ENCODE measurements at places on chromosomes 13 and 19.

DNA sequence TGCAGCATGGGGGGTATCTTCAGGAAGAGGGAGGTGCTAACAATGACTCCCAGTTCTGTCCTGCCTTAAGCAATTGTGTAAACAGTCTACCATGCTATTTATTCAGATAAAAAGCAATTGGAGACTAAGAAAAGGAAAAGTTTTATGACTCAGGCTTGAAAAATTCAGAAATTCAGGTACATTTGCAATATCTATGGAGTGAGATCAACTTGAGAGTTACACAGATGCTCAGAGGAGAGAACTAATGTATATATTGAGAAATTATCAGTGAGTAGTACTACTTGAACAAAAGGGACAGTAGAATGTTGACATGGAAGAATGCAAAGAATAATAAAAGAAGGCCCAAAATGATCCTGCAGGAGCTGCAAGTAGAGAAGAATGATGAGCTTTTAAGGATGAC is 277.6 kb upstream of the DACH1 start:
- DNase-seq = no peak

- no peak for DNase-seq
Observed at GRCh38 chr19:16069813-16070365, 6.4 kb upstream of the TPM4 start.

- no peak for DNase-seq
Observed at GRCh38 chr19:46210669-46211068, 18.9 kb upstream of the IGFL1 start.

DNA sequence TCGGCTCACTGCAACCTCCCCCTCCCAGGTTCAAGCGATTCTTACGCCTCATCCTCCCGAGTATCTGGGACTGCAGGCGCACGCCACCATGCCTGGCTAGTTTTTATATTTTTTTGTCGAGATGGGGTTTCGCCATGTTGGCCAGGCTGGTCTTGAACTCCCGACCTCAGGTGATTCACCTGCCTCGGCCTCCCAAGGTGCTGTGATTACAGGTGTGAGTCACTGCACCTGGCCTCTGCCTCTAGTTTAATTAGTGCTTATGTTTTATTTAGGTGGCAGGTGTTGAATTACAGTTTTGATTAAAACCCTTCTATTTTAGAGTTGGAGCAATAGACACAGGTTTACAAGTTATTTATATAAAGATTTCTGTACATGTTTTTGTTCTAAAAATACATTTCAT is 42.8 kb downstream of the ATP11A start:
- no peak for DNase-seq

DNA sequence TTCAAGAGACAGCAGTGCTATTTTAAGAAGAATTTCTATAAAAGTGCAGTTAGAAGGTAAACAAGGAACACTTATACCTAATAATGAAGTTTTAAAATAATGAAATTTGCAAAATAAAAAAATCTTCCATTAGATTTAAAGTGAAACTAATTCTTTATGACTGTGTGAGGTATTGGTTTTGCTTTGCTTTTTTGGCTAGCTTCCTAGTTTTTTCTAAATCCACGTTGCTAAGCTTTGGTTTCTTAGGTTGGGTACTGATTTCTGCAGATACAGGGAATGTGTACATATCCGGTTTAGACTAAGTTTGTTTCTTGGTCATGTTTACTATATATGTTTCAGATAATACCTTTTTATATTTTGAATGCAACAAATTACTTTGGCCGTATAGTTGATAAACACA is 59.8 kb downstream of the SLC7A9 start:
- DNase-seq = no peak

- DNase-seq = no peak
Observed at GRCh38 chr13:43348397-43348796, 325.0 kb downstream of the DNAJC15 start.
